ENCODE measurements at places on chromosomes 2 and 18.
A peak's percentile ranks its signal among the peaks of the same experiment; 100 is the strongest.

DNA sequence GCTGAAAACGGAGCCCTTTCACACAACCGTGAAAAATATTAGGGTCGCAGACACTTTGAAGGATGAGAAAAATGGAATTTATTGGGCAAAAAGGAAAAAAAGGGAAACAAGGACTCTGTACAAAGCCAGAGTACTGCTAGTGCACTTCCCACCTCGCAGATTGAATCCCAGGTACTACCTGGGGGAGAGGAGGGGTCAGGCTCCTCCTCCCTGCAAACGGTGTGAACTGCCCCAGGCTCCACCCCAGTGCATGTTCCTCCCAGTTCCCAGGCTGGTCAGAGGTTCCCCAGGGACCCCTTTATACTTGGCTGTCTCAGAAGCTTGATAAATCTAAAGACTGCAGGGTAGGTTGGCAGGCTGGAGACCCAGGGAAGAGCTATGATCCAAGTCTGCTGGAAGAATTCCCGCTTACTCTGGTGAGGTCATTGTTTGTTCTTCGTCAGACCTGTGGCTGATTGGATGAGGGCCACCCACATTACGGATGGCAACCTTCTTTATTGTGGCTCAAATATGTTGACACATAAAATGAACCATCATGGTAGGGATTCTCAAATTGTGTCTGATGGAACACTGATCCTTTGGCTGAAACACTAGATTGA is 290.4 kb upstream of the POU3F3 start:
- DNase-seq: no peak

DNA sequence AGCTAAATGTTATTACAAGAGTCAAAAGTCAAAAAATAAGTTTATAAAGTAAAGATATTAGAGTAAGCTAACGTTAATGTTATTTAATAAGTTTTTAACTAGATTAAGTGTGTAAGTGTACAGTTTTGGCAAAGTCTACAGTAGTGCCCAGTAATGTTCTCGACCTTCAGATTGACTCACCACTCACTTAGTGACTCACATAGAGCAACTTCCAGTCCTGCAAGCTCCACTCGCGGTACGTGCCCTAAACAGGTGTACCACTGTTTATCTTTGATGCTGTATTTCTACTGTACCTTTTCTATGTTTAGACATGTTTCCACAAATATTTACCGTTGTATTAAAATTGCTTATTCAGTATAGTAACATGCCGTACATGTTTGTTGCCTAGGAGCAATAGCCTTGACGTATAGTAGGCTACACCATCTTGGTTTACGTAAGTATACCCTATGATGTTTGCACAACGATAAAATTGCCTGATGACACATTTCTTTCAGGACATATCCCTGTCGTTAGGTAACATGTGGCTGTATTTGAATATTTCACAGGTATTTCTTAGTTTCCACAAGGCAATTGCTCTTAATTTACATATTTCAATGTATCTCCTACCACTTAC is 1641.9 kb upstream of the PIK3C3 start:
- no peak for DNase-seq

DNA sequence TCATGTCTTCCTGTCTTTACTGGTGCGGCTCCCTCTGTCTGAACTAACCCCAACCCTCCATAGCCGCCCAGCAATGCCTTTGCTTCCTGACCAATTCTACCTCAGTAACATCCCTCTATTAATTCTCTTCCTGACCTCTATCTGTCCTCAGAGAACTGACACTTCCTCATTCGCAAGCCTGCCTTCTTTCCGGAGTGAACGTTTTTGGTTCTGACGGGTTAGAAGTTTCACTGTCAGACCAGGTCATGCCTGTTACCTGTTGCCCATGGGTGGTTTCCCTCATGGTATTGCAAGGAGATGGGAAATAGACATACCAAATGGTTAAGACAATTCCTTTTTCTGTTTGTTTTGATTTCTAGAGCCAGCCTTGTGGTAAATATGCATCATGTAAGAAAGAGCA is 453.4 kb upstream of the SLC14A2 start:
- no peak for DNase-seq

GRCh38 chr18:42929857-42930256 is 185.6 kb downstream of the RIT2 start:
- no peak for DNase-seq

DNA sequence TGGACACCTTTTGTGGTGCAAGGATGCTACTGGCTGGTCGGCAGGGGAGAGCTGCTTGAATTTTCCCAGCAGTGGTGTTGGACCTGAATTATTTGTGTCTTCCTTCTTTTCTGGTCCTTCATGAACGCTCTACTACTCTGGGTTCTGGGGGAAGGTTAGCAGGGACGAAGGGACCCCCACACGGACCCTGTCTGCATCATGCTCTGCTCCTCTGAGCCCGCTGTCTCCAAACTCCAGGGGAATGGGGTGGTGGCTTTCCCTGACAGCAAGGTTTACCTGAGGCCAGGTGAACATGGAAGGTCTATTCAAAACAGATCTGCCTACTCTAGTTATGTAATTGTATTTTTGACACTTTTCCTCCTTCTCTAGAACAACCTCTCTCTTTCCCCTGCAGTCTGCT is 168.5 kb upstream of the PXDN start:
- no peak for DNase-seq

DNA sequence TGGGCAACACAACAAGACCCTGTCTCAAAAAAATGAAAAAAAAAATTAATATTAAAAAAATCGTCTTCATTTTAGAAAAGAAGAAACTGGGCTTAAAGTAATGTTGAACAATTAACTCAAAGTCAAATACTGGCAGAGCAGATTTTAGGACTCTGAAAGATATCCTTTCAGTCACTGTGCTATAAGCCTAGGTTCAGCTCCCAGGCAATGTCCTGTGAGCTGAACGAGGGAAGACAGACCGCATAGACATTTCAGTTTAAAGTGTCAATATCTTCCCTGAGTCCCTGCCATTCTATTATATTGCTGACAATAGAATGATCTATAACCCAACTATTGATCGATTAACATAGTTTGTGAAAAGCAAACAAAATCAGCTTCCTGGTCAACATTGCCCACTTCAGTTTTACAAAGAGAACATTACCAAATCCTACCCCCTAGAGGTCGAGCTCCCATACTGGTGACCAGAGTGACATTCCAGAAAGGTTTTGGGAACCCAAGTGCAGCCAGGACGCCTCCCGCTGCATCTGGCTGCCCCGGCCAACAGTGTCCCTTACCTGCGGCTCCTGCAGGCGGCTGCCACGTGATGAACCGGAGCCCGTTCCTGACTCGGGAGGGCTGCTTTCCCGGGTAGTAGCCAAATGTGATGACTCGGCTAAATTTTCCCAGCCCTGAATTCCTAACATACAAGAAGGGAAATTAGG is 639 bp downstream of the MRO start:
- no peak for DNase-seq

- no peak for DNase-seq
These were observed 80.4 kb downstream of the STK39 start for GRCh38 chr2:168166902-168167510.

DNA sequence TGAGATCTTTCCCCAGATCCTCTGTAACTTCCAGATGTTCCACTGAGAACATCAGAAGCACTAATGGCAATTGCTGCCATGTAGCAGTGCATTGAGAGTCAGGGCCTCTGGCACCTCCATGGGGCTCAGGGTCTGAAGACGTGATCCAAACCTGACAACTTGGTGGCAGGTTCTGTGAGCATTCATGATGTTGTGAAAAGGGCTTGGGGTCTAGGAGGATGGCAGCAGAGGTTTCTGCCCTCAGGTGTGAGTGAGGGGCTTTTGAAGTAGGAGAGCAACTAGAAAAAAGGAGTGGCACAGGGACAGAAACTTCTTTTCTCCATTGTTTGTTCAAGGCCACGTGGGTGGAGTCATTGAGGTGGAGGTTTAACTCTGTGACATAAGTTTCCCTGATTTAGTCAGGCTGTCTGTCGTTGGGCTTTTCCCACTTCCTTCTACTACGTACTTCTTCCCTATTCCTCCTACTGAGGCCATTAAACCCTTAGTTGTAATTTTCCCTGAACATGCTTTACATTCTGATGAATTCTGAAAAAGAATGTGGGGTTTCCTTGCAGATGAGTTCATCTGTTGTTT is 13.1 kb downstream of the CFLAR start:
- no peak for DNase-seq

GRCh38 chr2:169073963-169074751 is 4.8 kb downstream of the DHRS9 start:
- DNase-seq: no peak

- no peak for DNase-seq
These were observed 1.1 kb downstream of the PTH2R start for GRCh38 chr2:208407667-208408066.

DNA sequence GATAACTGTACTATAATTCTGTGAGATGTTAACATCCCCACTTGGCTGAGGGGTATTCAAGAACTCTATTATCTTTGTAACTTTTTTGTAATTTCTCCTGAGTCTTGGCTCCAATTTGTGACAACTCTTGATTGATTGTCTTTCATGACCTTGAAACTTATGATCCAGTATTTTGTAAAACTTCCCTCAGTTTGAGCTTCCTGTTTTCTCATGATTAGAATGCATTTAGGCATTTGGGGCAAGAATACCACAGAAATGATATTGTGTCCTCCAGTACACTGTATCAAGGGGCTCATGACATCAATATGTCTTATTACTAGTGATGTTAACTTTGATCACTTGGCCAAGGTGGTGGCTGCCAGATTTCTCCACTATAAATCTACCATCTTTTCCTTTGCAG is 37.4 kb downstream of the PNO1 start:
- DNase-seq: no peak

DNA sequence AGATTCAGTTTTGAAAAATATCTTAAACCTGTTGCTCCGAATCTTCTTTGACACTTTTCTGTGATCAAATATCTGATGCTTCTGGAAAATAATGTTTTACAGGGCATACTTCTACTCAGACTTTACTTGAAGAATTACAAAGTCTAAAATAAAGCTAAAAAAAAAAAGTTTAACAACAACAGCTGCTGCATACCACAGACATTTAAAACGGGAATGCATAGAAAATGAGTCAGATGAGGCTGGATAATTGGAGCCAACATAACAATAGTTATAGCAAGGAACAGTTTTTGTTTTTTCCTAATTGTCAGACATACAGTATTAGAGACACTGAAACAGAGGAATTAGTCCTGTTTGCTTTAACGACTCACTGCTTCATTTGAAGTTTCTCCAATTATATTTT is 1090.2 kb downstream of the SUCLG1 start:
- DNase-seq: no peak

GRCh38 chr2:119119076-119119785 is 39.3 kb downstream of the C1QL2 start:
- DNase-seq: no peak

DNA sequence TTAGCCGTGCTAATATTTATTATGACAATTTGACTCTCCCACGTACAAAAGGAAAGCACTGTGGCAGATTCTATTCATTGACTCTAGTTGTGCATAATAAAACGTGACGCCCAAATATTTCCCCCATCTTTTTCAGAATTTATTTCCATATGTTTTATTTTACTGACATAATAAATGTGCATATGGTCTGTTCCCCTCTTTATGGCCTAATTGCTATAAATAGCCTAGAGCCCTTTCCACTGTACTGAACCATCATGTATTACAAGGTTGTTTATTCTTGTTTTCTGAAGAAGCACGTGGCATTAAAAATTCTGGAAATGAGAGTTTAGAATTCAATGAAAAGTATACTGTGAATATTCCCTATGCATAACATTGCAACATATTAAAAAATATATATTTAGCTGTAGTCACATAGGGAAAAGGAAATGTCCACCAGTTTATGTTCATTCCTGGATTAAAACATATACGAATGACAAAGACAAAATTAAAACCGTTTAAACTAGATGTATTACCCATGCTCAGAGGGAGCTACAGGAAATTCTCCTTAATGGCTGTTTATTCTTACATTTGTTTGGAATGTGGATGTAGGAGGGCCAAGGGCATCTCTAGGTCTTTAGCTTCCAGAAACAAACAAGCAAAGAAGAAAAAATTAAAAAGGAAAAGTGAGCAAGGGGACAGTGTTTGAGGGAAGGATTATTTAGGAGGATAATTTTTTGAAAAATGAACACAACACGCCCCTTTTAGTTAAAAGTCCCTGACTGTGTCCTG is 122.1 kb upstream of the MMADHC start:
- no peak for DNase-seq

DNA sequence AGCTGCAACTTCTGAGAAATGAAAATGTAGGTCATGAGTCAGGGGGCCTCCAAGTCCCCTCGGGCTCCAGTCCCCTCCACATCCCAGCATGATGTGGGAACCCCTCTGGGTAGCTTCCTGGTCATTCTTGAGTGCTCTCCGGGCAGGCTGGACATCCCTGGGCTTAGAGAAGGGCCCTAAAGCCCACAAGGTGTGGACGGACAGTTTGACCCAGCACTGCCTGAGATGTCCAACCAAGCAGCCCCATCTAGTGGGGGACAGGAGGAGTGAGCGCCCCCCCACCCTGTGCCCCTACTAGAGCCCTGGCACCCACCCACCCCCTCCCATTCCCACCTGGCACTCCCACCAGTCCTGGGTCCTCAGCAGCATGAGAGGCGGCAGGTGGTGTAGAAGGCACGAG is 46.0 kb downstream of the CYP27C1 start:
- peak; percentile 60 for DNase-seq

DNA sequence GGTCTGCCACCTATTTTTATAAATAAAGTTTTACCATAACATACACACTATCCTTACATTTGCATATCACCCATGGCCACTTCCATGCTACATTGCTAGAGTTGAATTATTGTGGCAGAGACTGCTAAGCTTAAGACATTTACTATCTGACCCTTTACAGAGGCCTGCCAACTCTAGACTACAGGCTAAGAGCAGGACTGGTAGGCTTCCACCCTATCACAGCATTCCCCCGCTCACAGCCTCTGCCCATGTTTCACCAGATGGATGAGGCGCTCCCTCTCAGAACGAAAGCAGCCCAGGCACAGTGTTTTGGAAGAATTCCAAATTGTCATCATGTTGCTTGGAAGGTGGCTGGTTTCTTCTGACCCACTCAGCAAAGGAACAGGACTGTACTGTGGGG is 91.7 kb upstream of the SLC35G4 start:
- no peak for DNase-seq

DNA sequence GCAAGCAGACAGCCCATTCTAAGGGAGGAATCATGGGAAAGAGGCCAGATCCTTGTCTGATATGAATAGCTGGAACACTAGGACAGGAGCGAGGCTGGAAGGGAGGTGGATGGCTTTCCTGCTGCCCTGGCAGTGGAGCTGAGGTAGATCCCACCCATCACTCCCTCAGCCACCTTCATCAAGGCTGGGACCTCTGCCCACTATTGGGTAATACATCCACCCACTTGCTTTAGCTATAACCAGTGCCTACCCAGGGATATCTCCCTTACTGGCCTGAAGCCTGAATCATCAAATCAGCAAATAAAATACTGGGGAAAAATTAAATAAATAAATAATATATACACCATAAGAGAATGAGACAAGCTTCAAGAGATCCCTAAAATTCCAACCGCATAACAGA is 183.2 kb upstream of the KYNU start:
- DNase-seq: no peak
